ENCODE measurements at places on chromosomes 5 and 9. TPM values are rescaled to one million over a fixed set of nuclear protein-coding genes. Genes with fewer than 3 reads are reported as not detected.
A peak's percentile ranks its signal among the peaks of the same experiment; 100 is the strongest.

GRCh38 chr9:111599092-111599954, at the start of gene PTGR1:
Gene PTGR1, minus strand, starts transcription at chr9:111599647. Its CDS starts 2,225 bp downstream, at chr9:111597422.
- peaks cover 11% of the 10 kb centered on the region for H3K4me1 ChIP-seq
- DNase-seq = peak; percentile 46
- H3K27me3 ChIP-seq = peaks cover 29% of the 10 kb centered on the region

GRCh38 chr5:82325155-82325554, 47.0 kb upstream of the RPS23 start:
- H3K27ac ChIP-seq = no peak overlapping the region
- no peaks in the 10 kb centered on the region for H3K4me1 ChIP-seq
- H3K4me3 ChIP-seq = no peak overlapping the region
- H3K27me3 ChIP-seq = peaks cover 15% of the 10 kb centered on the region

DNA sequence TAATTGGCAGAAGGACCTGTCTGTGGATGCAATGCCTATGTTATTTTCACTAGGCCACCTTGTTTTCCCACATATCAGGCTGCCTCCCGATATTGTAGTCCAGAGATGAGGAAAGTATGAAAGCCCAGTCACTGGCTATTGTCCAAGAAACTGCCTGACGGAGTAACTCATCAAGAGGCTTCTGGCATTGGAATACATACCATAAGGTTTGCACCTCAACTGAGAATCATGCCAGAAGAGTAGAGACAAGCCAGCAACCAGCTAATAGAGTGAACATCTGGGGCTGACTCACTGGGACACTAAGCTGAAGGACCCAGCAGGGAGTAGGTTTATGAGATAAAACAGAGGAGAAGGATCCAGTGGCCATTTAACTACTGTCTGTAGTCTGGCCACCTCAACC, 137.2 kb upstream of the FST start:
- H3K36me3 ChIP-seq = no peaks in the 10 kb centered on the region
- H3K27me3 ChIP-seq = no peaks in the 10 kb centered on the region
- no peak overlapping the region for H3K27ac ChIP-seq
- no peak overlapping the region for H3K4me3 ChIP-seq
- H3K4me1 ChIP-seq = no peaks in the 10 kb centered on the region

DNA sequence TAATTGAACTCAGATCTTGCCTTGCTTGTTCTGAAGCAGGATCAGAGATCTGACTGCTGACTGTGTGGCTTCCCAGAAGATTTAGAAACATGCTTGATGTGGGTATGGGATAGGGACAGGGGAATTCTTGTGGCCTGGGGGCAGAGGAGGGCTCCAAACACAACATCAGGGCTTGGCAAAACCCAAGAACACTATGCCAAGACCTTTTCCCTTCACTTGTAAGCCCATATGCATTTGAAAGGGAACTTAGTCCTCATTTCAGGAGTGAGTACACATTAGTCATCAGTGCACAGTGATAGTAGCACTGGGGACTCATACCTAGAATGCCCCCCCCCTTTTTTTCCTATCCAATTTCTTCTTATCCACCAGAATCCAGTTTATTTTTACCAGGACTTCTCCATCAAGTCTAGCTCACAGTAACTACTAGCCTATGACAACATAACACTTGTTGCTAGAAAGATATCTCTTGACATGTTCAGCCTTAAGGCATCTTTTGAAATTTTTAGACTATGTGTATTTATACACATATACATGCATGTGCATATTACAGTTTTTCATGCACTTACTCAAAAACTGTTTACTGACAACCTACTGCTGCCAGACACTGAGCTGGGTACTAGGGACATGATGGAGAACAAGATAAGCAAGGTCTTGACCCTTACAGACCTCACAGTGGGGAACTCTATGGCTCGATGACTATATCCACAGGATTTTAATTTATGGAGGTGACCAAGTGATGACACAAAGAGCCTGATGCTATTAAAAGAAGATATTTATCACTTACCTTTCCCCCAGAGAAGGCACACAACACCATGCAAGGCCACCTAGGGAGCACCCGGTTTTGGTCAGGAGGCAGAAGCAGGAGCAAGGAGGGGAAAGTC, 158.3 kb upstream of the MAP3K1 start:
- DNase-seq = no peak
- no peak overlapping the region for H3K27ac ChIP-seq
- H3K4me1 ChIP-seq = peaks cover 3% of the 10 kb centered on the region
- H3K4me3 ChIP-seq = no peak overlapping the region
- no peaks in the 10 kb centered on the region for H3K36me3 ChIP-seq

GRCh38 chr5:144230806-144231205, 60.1 kb downstream of the KCTD16 start:
- peaks cover 8% of the 10 kb centered on the region for H3K27me3 ChIP-seq
- H3K4me3 ChIP-seq = no peak overlapping the region
- no peaks in the 10 kb centered on the region for H3K36me3 ChIP-seq
- H3K4me1 ChIP-seq = no peaks in the 10 kb centered on the region

DNA sequence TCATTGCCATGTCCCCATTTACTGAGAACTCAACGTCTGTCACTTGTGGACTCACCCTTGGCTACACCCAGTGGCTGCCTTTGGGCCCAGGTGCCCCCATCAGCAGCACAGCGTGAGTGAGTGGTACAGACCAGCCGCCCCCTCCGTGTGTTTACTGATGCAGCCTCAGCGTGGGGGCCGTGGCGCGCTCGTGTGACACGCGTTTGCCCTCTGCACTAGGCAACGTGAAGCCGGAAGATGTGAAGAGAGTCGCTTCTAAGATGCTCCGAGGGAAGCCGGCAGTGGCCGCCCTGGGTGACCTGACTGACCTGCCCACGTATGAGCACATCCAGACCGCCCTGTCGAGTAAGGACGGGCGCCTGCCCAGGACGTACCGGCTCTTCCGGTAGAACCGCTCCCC, 12.4 kb downstream of the PMPCA start:
- no peak overlapping the region for H3K4me3 ChIP-seq
- H3K27me3 ChIP-seq = no peaks in the 10 kb centered on the region
- H3K4me1 ChIP-seq = no peaks in the 10 kb centered on the region

- peaks cover 8% of the 10 kb centered on the region for H3K27me3 ChIP-seq
- H3K27ac ChIP-seq = no peak overlapping the region
- DNase-seq = no peak
- H3K4me3 ChIP-seq = no peak overlapping the region
- no peaks in the 10 kb centered on the region for H3K36me3 ChIP-seq
Observed at GRCh38 chr5:72741805-72742204, 74.7 kb upstream of the TNPO1 start.

GRCh38 chr9:121675969-121676822, 24.8 kb downstream of the DAB2IP start:
- no peaks in the 10 kb centered on the region for H3K36me3 ChIP-seq
- no peak overlapping the region for H3K4me3 ChIP-seq
- no peak for DNase-seq
- H3K27ac ChIP-seq = no peak overlapping the region
- peaks cover 5% of the 10 kb centered on the region for H3K27me3 ChIP-seq

- DNase-seq = no peak
- H3K36me3 ChIP-seq = no peaks in the 10 kb centered on the region
- peak overlapping the region; percentile 51 for H3K27ac ChIP-seq
- no peak overlapping the region for H3K4me3 ChIP-seq
Observed at GRCh38 chr5:96080557-96080956, 118.9 kb upstream of the ELL2 start.

DNA sequence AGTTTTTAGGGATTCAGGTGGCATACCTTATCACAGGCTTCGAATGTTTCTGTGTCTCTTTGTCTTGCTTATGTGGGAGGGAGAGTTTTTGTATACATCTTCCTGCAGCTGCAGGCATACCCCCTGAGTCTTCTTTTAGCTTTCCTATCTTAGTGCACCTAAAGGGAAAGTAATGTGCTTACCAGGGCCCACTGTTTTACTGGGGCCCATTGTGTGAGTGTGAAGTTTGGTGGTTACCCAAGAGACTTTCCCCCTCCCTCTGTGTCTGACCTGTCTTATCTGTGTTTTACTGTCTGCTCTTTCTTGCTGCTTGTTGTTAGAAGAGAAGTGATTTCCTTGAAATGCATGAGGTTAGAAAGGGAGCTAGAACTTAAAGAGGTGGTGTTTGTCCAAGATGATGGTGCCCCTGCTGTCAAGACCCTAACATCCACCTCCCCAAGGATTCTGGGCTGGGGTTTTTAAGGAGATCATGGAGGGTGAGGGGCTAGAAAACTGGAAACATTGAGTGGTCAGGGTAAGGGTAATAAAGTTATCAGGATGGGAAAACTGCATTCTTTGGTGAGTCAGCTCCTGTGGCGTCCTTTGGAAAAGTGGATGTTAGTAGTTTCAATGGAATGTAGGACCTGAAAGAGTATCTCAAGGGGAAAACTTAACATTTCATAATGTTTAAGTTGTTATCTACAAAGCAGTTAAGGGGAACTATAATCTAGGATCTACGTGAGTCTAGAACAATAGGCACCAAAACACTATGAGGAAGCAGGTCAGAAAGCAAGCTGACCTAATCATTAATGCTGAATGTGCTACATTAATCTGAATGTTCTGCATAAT, 583.5 kb upstream of the TUSC1 start:
- no peak overlapping the region for H3K27ac ChIP-seq
- DNase-seq = no peak
- no peaks in the 10 kb centered on the region for H3K4me1 ChIP-seq
- H3K4me3 ChIP-seq = no peak overlapping the region

- no peak overlapping the region for H3K4me3 ChIP-seq
- peaks cover 8% of the 10 kb centered on the region for H3K4me1 ChIP-seq
- no peak for DNase-seq
- no peaks in the 10 kb centered on the region for H3K36me3 ChIP-seq
Observed at GRCh38 chr5:31197183-31197582, 3.7 kb downstream of the CDH6 start.

DNA sequence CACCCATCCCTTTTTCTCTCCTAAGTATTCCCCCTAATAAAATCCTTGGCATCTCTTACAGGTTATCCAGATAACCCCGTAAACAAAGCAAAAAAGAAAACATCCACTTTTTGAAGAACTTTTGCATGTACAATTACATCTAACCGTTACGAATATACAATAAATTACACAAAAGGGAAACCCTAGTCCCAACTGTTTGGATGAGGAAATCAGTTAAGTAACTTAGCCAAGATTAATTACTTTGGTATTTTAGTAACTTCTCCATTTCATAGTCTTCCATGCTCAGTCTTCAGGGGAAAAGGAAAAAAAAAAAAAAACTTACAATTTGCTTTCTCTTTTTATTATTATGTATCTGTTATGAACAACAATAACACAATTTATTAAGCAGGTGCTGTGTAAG, 212.9 kb downstream of the ACTL7B start:
- H3K27me3 ChIP-seq = peaks cover 1% of the 10 kb centered on the region
- H3K36me3 ChIP-seq = no peaks in the 10 kb centered on the region
- no peaks in the 10 kb centered on the region for H3K4me1 ChIP-seq
- no peak overlapping the region for H3K4me3 ChIP-seq
- no peak for DNase-seq
- H3K27ac ChIP-seq = no peak overlapping the region

The MRPS2 gene
- total RNA-seq = 57.4 TPM

The ELAVL2 gene
- not detected for total RNA-seq

The MEIKIN gene
- total RNA-seq = not detected

The OR5C1 gene
- total RNA-seq = not detected

The TMEM252 gene
- not detected for total RNA-seq

The FCN1 gene
- total RNA-seq = not detected

The NUDT12 gene
- 3.0 TPM for total RNA-seq

The EGFLAM gene
- total RNA-seq = not detected

The TRPM6 gene
- total RNA-seq = not detected

The ZNF474 gene
- total RNA-seq = not detected

Measured in activated CD8-positive, alpha-beta T cell treated with anti-CD3 and anti-CD28 coated beads for 36 hours (primary cell).